ENCODE measurements at places on chromosomes 3 and 15. TPM values are rescaled to one million over a fixed set of nuclear protein-coding genes. Genes with fewer than 3 reads are reported as not detected.
A peak's percentile ranks its signal among the peaks of the same experiment; 100 is the strongest.

DNA sequence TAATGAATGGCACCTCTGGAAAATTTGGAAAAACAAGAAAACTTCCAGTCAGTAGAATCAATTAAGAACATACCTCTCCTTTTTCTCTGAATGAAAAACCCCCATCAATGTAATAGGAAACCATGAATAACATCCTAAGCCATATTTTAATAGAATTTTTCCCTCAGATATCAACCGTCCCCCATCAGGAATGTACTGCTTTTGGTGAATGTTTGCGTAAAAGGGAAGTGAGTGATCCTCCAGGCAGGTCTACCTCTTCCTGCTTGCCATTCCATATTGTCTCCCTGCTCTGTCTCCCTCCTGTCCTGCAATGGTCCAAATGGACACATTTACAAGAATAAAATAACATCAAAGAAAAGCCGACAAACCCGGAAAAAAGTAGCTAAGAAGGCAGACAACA lies 30.8 kb downstream of the LAMP3 start:
- no peak for DNase-seq

DNA sequence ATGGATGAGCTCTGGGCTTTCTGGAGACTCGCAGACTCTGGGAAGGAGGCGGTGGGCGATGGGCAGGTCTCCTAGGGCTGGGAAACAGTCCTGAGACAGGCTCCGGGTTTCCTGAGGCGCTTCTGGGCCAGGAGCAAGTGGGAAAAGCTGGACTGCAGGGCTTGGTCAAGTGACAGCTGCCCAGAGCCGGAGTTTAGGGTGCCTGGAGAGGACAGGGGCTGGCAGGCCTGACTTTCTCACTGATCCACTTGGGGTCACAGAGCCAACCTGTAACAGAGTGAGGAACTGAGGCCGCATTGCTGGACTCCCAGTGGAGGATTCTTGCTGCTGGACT lies 107.9 kb downstream of the APBA2 start:
- no peak for DNase-seq

The LINGO1 gene
- total RNA-seq, result not detected

The WDR49 gene
- total RNA-seq, result not detected

DNA sequence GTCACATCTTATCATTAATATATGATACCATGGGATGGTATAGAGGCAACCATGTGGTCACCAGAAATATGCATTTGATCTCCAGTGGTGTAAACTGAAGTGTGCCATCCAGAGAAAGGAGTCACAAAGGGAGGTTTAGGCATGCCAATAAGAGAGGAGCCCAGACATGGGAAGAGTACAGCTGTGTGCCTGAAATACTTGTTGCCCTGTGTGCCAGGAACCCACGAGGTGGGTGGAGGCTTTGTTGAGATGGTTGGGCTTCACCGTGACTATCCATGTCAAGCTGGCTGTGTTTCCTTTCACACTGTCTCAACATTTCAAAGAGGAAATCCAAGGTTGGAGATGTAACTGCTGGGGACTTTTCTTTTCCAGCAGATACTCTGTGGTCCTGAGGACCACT lies 43.5 kb downstream of the CACNA2D3 start:
- DNase-seq, result no peak

DNA sequence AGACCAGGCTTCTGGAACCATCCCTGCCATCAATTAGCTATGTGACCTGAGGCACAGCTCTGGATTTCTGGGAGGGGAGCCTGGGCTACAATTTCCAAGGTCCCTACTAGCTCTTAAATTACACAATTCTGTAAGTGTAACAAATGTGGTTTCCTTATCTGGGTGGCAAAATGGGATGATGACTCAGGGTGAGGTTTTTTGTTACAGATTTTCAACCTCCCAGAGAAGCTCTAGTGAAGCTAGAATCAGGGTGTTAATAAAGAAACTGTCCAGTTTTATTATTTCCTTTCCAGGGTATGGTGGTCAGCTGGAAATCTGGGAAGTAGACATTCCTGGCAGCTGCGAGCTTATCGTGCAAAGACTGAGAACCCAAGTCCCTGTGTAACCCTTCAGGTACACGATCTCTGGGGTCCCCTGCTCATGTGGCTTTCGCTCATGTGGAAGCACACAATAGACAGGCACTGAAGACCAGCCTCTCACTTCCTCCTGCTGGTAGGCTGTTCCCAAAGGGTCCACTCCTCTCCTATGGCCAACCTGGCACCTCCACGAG lies 7.3 kb downstream of the RAB27A start:
- peak; percentile 96 for DNase-seq

DNA sequence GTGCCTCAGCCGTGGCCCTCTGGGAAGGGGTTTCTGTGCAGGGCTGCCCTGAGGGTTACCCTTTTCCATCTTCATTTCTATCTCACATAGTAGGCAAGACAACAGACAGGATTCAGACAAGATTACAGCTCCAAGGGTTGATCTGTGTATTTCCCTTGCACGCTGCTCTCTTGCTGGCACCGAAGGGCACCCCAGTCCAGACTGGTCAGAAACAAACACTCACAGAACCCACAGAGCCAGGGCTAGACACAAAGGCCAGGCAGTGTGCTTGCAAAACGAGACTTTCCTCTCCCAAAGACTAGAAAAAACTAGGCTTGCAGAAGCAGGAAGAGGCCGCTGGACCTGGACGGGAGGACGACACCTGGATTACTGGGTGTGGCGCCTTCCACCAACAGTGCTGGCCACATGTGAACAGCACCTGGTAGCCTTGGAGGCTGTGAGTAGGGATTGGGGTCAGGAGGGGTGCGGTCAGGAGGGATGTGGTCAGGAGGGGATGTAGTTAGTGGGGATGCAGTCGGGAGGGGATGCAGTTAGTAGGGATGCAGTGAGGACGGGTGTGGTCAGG lies 96.8 kb downstream of the BDH1 start:
- DNase-seq, result no peak

- DNase-seq, result no peak
Measured at GRCh38 chr3:64900617-64901521, 213.1 kb upstream of the ADAMTS9 start.

The FAM162A gene
- 72.1 TPM for total RNA-seq

GRCh38 chr15:31781261-31781660 lies 249.1 kb upstream of the CHRNA7 start:
- no peak for DNase-seq

The PLCH1 gene
- 0.60 TPM for total RNA-seq

DNA sequence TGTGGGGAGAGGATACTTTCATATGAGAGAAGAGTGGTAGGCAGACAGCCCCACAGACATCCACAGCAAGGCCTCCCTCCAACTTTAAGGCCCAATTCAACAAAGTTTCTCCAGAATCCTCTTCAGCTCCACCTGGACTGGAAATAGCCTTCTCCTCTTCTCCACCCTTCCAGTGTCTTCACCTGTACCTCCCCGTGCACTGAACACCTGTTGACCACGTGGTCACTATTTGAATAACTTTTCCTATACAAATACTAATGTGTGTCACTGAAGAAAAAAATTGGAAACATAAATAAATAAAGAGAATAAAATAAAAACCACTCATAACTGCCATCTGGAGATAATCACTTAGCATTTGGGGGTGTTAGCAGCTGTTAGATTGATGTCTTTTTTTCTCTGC lies 52.9 kb downstream of the CCNL1 start:
- DNase-seq, result no peak

DNA sequence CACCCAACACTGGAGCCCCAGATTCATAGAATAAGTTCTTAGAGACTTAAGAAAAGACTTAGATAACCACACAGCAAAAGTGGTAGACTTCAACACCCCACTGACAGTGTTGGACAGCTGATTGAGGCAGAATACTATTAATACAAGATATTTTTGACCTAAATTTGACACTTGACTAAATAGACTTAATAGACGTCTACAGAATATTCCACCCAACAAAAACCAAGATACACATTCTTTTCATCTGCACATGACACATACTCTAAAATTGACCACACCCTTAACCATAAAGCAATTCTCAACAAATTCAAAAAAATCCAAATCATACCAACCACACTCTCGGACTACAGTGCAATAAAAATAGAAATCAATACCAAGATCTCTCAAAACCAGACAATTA lies 179.8 kb upstream of the TPM1 start:
- DNase-seq, result no peak

The TIGIT gene
- total RNA-seq, result not detected

DNA sequence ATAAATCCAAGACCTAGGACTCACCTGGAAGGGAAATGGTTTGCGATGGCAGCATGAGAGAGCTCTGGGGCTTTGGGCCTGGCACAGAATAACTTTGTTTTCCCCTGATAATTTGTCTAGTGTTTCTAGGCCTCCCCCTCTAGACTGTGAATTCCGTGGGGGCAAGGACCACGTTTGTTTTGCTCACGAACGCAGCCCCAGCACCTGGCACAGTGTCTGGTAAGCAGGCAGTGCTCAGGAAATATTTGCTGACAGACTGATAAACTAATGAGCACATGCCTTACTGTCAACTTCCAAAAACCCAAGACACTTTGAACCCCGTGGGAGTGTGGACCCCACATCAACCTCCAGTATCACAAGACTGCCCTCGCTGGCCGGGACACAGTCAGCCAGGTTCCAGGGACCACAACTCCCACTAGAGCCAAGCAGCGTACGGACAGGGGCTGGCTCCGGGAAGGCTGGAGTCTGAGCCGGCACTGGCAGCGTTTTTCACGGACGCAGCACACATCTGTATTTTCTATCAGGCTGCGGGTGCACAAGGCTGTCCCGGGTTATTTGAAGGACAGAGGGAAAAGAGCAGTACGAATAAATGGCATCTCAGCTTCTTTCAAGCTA lies 146.5 kb downstream of the XXYLT1 start:
- DNase-seq, result no peak

- no peak for DNase-seq
Measured at GRCh38 chr3:164640591-164640990, 437.7 kb downstream of the SI start.

DNA sequence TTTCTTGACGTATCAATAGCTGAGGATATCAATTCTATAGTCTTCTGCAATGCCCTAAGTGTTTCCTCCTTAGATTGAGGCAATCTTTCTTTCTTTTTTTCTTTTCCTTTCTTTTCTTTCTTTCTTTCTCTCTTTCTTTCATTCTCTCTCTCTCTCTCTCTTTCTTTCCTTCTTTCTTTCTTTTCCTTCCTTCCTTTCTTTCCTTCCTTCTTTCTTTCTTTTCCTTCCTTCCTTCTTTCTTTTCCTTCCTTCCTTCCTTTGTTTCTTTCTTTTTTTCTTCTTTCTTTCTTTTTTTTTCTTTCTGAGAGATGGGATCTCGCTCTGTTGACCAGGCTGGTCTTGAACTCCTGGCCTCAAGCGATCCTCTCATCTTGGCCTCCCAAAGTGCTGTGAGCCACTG lies 10.0 kb upstream of the DNAAF4 start:
- no peak for DNase-seq

The LRRIQ4 gene
- not detected for total RNA-seq

GRCh38 chr3:42489937-42490227 lies 12.6 kb upstream of the VIPR1 start:
- no peak for DNase-seq

GRCh38 chr15:94327356-94327936 lies 96.1 kb downstream of the MCTP2 start:
- peak; percentile 49 for DNase-seq

GRCh38 chr3:170709046-170709445 lies 123.2 kb upstream of the SLC7A14 start:
- peak; percentile 93 for DNase-seq

DNA sequence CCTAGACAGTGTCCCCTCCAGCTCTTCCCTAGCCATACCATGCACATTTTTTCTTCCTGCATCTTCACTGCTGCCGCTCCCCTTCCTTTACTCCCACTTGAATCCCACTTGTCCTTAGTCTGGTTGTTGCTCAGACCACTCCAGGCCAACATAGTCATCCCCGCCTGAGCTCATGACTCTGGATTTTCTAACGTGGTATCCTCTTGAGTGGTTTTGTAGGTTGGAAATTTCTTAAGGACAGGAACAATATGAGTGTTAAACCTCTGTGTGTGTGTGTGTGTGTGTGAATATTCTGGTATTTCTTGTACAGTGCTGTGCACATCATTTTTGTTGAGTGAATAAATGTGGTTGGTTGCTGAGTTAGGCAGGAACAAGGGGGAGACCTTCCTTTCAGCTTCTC lies 3.1 kb downstream of the BAHD1 start:
- no peak for DNase-seq

- peak; percentile 38 for DNase-seq
Measured at GRCh38 chr15:89783111-89783860, 7.2 kb downstream of the MESP2 start.

GRCh38 chr3:184630861-184631471 lies 69.4 kb downstream of the EPHB3 start:
- no peak for DNase-seq

DNA sequence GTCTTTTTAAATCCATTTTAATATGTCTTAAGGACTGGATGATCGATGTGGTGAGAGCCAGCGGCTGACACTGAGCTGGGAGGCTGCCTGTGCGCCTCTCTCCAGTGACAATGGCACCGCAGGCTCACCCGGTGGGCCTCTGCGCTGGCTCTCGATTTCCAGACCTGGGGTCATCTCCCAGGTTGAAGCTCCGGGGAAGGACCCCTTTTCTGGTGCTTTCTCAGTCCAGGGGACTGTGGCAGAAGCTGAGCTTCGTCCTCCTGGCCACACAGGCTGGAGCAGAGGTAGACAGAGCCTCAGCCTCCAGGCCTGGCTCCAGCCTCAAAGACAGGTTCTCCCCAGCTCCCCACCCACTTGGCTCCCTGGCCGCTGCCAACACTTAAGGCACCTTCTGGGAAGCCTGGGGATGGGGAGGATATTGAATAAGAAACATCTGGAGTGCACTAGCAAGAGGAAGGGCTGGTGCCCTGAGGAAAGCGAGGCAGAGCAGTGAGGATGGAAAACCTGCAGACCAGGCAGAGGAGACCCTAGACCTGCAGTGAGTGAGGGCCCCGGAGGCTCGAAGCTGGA lies 154.2 kb upstream of the SMAD3 start:
- no peak for DNase-seq

GRCh38 chr3:125622381-125622791 lies 27.1 kb upstream of the OSBPL11 start:
- no peak for DNase-seq

- no peak for DNase-seq
Measured at GRCh38 chr3:52593103-52593502, 56.7 kb downstream of the UQCC5 start.

The GANC gene
- 19.0 TPM for total RNA-seq

The HTR3C gene
- not detected for total RNA-seq

The HDGFL3 gene
- 33.3 TPM for total RNA-seq

The EXOSC7 gene
- 69.7 TPM for total RNA-seq

The SLC24A5 gene
- 0.29 TPM for total RNA-seq

The HGD gene
- not detected for total RNA-seq

The TMEM40 gene
- not detected for total RNA-seq

GRCh38 chr3:40765884-40766283 lies 241.1 kb downstream of the ZNF621 start:
- peak; percentile 30 for DNase-seq
